ENCODE measurements at places on chromosomes 12 and 14. TPM values are rescaled to one million over a fixed set of nuclear protein-coding genes. Genes with fewer than 3 reads are reported as not detected.

DNA sequence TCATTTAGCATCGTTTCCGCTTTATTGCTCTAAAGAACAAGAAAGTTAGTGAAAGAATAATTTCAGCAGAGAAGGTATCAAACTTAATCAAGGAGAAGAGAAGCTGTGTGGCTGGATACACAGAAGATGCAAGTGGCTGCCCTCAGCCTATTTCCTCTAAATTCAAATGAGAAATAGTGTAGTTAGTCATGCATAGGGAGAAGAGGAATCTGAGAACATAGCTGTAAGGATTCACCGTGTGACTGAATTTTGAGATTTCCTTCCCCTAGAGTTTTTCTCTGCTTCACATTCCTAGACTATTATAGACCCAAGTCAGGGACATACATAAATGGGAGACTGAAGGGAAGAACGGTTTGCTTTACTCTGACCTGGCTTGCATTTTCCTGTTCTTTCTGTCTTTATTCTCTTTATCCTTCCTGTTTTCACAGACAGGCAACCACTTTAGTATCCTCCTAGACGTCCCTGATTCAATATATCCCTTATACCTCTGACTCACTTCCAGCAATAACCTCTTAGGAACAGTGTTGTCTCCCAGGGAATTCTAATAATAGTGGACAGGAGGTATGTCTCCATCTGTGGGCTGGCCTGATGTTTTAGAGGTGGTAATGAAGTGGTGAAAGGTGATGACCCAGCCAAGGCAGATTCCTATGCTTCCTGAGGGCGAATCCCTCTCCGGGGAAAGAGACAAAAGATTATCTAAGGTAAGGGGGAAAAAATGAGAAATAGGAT lies 7.0 kb downstream of the RNASE10 start:
- H3K4me1 ChIP-seq: no peaks in the 10 kb centered on the region
- no peaks in the 10 kb centered on the region for H3K36me3 ChIP-seq
- H3K27me3 ChIP-seq: no peaks in the 10 kb centered on the region
- no peak overlapping the region for H3K27ac ChIP-seq
- no peak overlapping the region for H3K4me3 ChIP-seq

DNA sequence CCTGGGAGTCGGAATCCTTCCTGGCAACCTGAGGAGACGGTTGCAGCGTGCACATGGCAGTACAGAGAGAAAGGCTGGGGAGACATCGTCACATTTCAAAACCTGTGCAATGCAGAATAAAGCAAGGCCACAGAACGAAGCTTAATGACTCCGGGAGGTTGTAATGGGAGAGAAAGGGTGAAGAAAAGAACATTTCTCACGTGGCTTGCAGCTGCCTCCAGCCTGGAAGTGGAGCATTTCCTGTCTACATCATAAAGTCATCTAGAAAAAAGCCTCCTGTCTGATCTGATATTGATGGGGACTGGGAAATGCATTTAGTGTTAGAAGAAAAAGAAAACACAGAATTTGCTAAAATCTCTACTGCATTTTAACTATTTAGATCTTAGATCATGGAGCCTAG lies 209.3 kb downstream of the TMEM132C start:
- no peaks in the 10 kb centered on the region for H3K4me1 ChIP-seq
- H3K27me3 ChIP-seq: peaks cover 28% of the 10 kb centered on the region
- no peak overlapping the region for H3K27ac ChIP-seq
- H3K36me3 ChIP-seq: no peaks in the 10 kb centered on the region
- no peak overlapping the region for H3K4me3 ChIP-seq

DNA sequence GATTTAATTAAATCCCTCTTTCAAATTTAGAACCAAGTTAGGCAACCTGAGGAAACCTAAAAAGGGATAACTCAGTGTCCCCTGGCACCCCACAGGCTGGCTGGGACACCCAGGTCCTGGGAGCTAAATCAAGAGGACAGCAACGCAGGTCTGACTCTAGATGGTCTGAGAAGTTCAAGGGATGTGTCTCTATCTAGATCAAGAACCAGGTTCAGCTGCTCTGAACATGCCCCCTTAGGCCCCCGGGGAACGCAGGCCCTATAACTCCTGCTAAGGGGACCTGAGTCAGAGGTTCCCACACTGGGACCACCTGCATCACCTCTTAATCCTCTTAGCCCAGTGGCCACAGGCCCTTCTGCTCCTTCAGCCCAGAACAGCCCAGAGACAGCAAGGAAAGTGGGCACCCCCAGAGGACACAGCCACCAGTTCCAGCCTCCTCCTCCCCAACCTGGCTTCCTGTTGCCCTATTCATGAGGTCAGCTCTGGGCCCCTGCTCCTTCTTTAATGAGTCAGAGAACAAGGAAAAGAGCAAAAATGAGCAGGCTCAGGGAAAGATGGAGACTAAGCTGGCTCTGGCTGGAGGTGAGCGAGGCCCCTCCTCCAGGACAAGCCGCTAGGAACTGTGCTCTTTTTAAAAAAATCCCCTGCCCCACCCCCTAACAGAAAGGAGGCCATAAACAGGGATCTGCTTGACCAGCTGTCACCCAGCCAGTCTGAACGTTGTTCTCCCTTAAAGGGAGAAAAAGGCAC lies 10.8 kb downstream of the PITPNM2 start:
- H3K27ac ChIP-seq: peak overlapping the region; percentile 81
- H3K27me3 ChIP-seq: no peaks in the 10 kb centered on the region
- no peaks in the 10 kb centered on the region for H3K36me3 ChIP-seq
- peaks cover 52% of the 10 kb centered on the region for H3K4me1 ChIP-seq

DNA sequence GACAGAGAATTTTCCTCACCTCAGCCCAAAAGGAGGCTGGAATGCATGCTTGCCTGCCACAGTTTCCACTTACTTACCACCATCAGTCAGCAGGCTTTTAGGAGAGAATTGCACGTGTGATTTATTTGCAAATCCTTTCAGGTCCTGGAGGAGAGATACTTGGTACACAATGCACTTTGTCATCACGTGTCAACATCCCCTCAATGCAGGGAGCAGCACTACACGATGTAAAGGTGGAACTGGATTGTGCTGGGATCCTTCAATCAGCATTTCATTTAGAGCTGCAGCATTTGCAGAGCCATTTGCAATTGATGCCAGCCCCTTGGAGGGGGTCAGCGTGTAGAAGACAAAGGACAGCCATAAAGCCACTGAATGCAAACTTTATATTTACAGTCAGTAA lies 218.1 kb downstream of the GLT1D1 start:
- no peaks in the 10 kb centered on the region for H3K36me3 ChIP-seq
- no peak overlapping the region for H3K4me3 ChIP-seq
- H3K27ac ChIP-seq: no peak overlapping the region
- peaks cover 41% of the 10 kb centered on the region for H3K27me3 ChIP-seq
- H3K4me1 ChIP-seq: no peaks in the 10 kb centered on the region

DNA sequence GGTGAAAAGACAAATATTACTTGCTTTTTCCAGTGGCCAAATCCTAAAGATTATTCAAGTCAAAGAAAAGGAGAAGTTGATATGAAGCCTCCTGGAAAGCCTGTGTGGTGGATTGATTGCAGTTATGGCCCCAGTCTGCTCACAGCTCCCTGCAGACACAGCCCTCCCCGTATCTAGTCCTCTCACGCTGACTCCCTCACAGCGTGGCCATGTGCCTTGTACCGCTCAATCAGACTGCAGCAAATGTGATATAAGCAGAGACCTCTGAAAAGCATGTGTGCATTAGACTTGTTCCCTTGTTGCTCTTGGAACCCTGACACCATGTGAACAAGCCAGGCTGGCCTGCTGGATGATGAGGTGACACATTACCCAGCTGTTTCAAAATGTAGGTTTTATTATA lies 398.0 kb upstream of the GARIN6 start:
- H3K4me3 ChIP-seq: no peak overlapping the region
- DNase-seq: no peak
- no peaks in the 10 kb centered on the region for H3K27me3 ChIP-seq
- no peak overlapping the region for H3K27ac ChIP-seq
- H3K36me3 ChIP-seq: no peaks in the 10 kb centered on the region
- H3K4me1 ChIP-seq: no peaks in the 10 kb centered on the region

GRCh38 chr12:62802984-62803383 lies 132.0 kb downstream of the PPM1H start:
- no peak overlapping the region for H3K4me3 ChIP-seq
- peaks cover 13% of the 10 kb centered on the region for H3K4me1 ChIP-seq
- no peaks in the 10 kb centered on the region for H3K27me3 ChIP-seq
- H3K36me3 ChIP-seq: no peaks in the 10 kb centered on the region
- H3K27ac ChIP-seq: no peak overlapping the region
- DNase-seq: no peak

DNA sequence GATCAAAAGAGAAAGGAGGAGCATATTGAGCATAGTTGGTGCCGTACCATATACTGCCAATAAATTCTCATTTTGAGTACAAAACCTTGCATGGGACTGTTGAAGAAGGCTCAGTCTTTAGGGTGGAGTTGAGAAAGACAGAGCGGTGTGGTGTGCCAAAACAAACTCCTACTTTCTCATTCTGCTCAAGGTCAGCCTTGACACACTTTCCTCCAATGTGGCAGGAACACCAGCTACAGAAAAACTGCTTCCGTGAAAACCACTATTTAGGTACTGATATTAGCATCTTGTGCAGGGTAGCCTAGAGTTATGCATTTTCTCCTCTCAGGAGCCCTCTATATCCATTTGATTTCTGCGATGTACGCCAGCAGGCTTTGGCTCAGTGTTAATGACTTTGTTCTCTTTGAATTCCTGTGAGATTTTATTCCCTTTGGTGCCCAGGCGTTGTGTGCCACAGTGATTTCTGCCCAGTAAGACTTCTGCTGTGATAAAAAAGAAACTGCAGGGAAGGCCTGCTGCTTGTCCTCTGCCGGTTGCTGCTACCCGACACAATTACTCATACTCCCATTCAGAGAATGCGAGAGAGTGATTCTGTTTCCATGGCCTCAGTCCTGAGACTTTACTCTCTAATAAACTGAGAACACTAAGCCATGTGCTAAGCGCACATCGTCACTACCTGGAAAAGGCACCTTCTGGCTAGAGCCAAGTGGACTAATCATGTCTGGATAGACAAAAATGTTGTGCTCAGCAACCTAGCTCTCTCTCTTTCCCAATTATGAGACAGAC lies 88.3 kb upstream of the MDM1 start:
- DNase-seq: no peak
- H3K4me3 ChIP-seq: no peak overlapping the region
- H3K36me3 ChIP-seq: no peaks in the 10 kb centered on the region
- H3K27me3 ChIP-seq: no peaks in the 10 kb centered on the region
- no peaks in the 10 kb centered on the region for H3K4me1 ChIP-seq
- no peak overlapping the region for H3K27ac ChIP-seq

TMEM253 gene
- total RNA-seq: 0.35 TPM

PDE3A gene
- not detected for total RNA-seq

Measured in PC-9 (cell line).